Thoracic aorta (tissue), 2 donors: ENCODE measurements at places on chromosomes 13 and 19.

DNA sequence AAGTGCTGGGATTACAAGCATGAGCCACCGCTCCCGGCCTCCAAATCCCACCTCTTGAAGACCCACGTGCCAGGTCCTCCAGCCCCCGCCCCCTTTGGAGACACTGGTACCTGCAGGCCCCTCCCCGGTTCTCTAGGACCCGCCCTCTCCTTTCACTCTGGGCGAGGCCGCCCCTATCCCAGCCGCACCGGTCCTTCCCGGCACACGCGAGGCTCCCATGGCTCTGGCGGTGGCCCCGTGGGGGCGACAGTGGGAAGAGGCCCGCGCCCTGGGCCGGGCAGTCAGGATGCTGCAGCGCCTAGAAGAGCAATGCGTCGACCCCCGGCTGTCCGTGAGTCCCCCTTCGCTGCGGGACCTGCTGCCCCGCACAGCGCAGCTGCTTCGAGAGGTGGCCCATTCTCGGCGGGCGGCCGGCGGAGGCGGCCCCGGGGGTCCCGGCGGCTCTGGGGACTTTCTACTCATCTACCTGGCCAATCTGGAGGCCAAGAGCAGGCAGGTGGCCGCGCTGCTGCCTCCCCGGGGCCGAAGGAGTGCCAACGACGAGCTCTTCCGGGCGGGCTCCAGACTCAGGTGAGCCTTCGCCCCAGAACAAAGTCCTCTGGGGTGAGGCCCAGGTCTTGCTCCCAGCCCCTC lies at the start of gene CBLC:
TSS of gene CBLC (plus strand) at position 176 of the 633 bp plus-strand sequence. CDS start at position 218, 42 bp downstream.
- no peak for DNase-seq

DNA sequence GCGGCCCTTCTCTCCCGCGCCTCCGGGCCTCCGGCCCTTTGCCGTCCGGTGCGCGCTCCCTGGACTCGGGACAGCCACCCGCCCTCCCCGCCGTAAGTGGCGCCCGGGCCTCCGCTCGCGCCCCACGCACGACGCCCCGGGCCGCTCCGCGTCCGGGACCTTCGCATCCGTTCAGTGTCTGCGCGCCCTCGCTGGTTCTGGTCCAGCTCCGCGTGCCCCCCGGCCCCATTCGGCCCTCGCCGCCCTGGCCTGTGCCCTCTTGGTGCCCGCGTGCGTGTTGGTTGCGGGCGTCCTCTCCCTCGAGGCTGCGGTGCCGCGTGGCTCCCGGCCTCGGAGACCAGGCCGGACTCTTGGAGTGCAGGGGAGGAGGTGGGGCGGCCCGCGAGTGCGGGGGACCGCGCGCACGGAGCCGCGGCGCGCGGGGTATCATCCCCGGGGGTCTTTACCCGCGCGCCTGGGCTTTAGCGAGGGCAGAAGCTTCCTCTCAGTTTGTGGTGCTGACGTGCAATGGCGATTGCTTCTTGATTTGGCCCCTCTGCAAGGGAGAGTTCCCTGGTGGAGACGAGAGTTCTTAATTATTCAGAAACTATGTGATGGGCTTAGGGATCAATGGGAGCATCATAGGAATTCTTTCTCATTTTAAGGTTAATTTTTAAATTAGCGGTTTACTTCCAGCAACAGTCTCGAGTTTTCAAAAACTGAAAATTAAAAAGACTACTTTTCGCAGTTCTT lies 757 bp downstream of the WASF3 start:
- DNase-seq, result no peak

- no peak for DNase-seq
Observed at GRCh38 chr13:112351825-112352224, 24.3 kb upstream of the SPACA7 start.

DNA sequence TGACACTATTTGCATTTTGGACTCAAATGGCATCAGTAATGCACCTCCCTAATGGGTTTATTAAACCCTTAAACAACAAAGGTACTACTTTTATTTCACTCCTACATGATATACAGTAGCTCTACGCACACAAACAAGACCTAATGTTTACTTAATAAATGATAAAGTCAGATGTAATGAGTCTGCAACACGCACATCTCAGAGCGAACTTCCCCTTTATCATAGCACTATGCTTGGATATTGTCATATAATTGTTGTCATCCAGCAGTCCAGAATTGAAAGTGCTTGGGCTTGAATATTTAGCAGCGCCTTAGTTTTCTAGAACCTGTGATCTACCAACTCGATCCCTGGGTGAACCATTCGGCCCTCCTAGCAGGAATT lies 772 bp downstream of the PARP4 start:
- no peak for DNase-seq

- no peak for DNase-seq
Observed at GRCh38 chr13:89694451-89694850, 1653.0 kb upstream of the MIR17HG start.
